ENCODE measurements at places on chromosomes 1 and 21.

DNA sequence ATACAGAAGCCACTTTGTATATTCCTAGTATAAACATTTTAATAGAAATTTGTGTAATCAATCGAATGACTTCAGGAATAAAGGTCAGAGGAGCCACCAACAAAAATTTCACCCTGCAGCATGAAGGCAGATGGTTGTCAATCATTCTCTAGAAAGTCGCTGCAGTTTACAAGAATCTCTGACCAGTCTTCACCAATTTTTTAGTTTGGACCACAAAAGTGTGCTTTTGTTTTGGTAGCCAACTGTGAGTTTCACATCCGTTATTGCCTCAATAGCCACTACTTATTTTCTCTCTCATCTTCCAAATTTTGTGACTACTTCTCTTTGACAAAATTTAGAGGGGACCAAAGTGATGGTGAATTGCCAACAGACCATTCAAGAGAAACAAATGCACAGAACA is 1155.6 kb downstream of the AMY1C start:
- DNase-seq, result no peak

DNA sequence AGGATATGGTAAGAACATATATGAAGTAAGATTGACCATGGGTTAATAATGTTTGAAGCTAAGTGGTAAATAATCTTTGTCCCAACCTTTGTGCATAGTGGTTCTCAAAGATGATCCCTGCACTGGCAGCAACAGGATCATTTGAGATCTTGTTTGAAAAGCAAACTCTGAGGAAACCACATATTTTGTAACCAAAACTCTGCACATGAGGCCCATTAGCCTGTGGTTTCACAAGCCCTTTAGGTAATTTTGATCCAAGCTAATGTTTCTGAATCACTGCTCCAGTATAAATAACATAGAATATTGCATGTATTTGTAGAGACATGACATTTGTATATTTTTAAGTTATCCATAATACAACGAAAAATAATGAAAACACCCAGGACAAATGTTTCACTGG is 147.9 kb upstream of the RGS18 start:
- no peak for DNase-seq

DNA sequence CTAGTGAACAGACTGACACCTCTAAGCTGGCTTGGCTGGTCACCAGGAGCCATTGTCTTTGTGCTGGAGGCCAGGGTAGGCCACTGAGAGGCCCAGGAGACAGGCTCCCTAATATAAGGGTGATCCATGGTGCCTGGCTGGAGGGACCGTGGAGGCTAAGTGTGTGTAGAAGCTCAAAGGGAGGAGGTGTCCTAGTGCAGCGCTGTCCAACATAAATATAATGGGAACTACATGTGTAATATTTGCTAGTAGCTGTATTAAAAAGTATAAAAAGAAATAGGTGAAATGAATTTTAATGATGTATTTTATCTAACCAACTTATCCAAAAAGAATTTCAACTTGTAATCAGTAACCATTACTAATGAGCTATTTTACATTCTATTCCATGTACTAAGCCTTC is 35.0 kb downstream of the SOX13 start:
- DNase-seq, result no peak

DNA sequence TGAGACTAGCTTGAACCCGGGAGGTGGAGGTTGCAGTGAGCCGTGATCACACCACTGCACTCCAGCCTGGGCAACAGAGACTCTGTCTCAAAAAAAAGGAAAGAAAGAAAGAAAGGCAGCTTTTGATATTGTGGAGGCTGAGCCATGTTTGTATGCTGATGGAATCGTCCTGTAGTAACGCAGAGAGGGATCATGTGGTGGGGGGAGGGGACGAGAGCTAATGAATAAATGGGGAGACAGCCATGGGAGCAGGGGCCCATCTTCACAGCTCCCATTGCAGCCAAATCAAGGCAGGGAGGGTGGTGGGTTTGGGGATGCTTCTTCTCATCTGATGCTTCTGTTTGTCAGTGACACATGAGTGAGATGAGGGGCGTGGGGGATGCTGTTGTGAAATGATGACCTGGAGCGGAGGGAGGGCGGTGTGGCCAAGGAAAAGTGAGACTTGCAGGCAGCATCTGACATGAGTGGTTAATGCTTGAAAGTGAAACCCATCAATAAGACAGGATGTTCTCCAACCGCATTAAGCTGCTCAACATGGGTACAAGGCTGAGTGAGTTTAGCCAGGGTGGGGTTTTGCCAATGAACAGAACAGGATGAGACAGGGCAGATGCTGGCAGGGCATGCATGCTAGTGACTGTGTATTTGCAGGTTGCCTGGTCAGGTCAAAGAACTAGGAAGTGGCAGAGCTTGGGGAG is 16.7 kb downstream of the SPATA21 start:
- peak; percentile 87 for DNase-seq

DNA sequence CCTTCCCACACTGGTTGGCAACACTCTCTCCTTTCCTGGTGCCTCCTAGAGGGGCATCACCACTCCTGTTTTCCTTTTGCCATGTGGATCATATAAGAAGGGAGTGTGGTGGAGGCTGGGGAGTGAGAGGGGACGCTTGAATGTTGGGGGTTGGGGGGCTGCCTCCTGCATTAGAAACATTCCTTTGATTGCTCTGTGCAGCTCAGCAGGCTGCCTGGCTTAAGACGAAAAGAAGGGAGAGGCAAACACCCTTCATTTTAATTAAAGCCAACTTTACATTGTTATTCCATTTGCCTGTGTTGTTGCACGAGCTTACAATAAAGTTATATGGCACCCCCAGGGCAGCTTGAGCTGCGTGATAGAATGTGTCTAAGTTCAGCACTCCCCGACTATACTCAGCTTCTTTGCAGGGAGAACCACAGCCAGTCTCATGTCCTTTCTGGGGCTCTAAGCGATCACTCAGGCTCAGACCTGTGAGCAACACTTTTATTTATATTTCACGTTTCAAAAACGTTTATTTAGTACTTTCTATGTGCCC is 57.4 kb downstream of the FOXD2 start:
- no peak for DNase-seq
